Activated CD4-positive, CD25-positive, alpha-beta regulatory T cell treated with anti-CD3 and anti-CD28 coated beads, Interleukin-2, amount 50 U/mL, for 16 hours (primary cell): ENCODE measurements at places on chromosomes 1 and 21.

GRCh38 chr1:247561711-247562110 is 12.8 kb downstream of the GCSAML start:
- DNase-seq, result no peak

DNA sequence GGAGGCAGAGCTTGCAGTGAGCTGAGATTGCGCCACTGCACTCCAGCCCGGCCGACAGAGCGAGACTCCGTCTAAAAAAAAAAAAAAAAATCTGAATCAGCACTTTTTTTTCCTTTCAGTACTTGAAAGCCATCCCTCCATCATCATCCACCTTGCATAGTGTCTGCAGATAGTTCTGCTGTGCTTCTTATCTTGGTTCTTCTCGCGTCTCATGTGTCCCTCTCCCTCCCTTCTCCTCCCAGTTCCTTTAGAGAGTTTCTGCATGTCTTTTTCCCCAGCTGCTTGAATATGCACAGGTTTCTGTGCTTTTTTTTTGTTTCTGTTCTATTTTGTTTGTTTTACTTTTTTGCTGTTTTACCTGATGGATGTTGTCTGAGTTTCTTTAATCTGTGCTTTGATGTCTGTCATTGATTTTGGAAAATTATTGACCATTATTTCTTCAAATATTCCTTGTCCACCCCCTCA is 3.9 kb upstream of the COL18A1 start:
- no peak for DNase-seq

GRCh38 chr1:198287916-198288315 is 131.1 kb downstream of the NEK7 start:
- DNase-seq, result no peak

DNA sequence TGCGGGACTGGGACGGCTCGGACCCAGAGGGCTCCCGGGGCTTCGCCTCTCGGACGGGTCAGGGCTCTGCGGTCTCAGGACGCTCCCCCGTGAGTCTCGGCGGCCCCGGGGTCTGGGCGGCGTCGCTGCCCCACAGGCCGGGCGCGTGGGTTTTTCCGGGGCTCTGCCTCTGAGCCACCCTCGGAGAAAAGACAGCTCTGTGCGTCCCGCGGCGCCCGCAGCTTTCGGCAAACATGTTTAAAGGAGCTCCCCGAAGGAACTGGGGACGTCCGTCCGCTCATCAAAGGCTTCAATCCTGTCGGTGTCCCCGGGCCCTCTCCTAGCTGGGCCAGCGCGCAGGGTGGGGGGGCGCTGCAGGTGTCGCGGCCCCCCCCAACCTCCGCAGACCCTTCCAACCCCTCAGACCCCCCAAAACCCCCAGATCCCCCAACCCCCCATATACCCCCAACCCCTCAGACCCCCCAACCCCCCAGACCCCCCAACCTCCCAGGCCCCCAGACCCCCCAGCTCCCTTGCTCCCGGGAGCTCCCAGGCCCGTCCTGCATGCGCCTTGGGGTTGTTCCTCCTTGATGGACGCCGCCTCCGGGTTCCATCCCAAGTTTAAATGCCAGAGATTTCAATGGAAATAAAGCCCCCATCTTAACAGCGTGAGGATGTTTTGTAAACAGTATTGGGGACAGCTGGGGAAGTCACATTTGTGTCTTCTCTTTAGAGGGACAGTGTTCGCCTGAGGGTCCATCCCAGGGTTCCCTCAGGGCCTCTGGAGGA is 996 bp upstream of the C1orf159 start:
- DNase-seq, result no peak

DNA sequence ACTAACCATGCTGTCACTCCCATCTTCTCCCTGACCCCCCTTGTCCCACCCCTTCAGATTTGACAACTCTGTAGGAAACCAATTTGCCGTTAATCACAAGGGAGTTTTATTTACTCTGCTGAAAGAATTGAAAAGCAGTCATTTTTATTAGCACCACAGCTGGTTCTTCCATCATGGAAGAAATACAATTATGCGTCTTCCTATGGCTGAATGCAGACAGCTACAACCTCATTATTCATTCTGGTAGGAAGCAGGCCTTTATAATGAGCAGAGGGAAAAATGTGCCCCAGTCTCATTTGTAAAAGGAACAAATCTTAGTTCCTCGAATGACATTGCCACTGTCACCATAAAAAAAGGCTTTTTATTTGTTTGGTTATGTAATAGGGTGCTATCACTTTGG is 35.2 kb downstream of the JUN start:
- DNase-seq, result no peak

- no peak for DNase-seq
These were observed 34.5 kb downstream of the TYW3 start for GRCh38 chr1:74767490-74767889.

GRCh38 chr1:162281426-162281825 is 95.2 kb downstream of the SPATA46 start:
- DNase-seq, result no peak

DNA sequence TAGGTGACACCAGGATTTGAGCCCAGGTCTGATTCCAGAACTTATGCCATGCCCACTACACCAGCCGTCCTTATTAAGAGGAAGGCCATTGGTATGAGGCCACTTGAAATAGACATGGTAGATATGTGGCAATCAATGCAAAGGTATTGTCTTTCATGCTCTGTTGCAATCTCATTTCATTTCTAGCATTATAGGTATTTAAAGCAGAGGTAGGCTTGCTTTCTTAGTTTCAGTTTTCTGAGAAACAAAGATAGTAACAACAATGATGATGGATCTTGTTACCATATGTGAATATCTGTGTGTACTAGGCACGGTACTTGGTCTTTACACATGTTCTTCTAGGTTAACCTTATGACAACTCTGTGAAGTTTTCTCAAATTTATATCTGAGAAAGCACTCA is 113.1 kb downstream of the FGGY start:
- no peak for DNase-seq

GRCh38 chr1:85259118-85259911 is at the start of gene C1orf52:
Gene C1orf52 (minus strand): TSS chr1:85259662. CDS start chr1:85259633, 29 bp downstream.
- DNase-seq, result peak; percentile 96

DNA sequence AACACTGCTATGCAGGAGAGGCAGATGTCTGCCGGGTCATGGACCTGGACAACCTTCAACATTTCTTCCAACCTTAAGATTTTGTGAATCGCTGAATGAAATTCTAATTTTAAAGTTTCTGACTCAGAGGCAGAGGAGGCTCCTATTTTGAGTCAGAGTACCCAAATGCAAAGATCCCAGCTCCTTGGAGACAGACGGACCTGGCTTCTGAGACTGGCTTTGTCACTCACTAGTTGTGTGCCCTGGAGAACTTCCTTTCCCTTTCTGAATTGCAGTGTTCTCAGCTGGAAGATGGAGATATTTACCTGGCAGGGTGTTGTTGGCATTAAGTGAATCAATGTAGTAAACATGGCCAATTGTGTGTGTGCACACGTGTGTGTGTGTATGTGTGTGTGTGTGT is 51.9 kb downstream of the IER5 start:
- no peak for DNase-seq

DNA sequence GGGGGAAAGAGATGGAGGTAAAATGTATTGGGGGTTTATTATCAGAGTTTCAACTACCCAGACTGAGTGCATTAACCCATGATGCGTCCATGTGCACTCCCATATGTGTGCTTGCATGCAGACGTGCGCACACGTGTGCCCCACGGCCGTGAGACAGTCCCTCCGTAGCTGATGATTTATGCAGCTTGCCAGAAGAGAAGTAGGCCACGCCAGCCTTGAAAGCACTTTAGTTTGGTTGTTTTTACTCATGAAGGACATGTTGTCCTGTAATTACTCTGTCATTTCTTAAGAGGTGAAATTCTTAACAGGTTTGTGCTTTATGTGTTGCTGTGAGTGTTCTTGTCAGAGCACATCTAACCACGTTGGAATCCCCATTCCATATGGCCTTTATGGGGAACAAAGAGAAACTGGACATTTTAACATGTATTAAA is 467.8 kb downstream of the LMO4 start:
- no peak for DNase-seq

DNA sequence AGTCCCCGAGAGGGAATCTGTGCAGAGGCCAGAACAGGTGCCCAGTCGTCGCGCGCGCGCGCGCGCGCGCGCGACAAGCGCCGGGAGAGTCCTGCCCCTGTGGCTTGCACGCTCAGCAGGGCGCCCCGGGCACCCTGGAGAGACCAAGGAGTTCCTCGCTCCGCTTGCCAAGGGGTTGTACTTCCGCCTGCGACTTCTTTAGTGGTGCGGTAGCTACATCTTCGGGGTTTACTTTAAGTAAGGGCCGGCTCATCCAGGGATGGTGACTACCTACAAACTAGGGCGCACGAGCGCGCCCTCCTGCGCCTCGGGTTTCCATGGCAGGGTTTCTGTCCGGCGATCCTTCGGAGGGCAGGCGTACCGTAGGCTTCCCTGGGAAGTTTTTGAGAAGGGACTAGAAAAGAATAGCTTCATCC is 1.4 kb downstream of the LHX4 start:
- DNase-seq, result no peak

DNA sequence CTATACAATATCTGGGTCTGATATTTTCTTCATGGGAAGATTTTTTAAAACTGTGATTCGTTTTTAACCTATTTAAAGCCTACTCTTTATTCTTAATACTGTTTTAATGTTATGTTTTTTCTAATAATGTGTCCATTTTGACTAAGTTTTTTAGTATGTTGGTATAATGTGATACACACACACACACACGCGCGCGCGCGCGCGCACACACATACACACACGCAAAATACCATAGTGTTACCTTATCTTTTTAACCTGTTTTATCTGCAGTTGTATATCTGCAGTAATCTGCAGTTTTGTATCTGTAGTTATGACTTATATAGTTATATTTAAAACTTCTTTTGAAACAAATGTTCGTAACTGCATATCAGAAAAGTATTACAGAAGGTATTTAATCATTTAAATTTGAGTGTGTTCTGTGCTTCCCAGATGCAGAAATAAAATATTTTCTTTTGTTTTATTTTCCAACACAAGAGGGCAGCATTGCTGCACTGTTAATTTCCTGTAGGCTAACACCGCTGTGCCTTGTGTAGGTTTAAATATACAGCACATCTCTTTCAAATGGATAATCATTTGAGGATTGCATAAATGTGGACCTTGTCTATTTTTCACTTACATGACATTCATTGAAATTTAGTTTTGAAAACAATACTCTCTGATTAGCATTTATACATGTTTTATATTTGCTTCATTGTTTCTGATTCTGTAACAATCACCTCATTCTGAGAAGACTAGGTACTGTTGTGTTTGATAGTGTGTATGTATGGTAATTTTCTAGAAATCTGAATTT is 166.1 kb downstream of the PDE4B start:
- no peak for DNase-seq

GRCh38 chr1:200890818-200891773 is 3.6 kb upstream of the INAVA start:
- no peak for DNase-seq

- DNase-seq, result no peak
These were observed 3.1 kb downstream of the RNF207 start for GRCh38 chr1:6208723-6209660.

DNA sequence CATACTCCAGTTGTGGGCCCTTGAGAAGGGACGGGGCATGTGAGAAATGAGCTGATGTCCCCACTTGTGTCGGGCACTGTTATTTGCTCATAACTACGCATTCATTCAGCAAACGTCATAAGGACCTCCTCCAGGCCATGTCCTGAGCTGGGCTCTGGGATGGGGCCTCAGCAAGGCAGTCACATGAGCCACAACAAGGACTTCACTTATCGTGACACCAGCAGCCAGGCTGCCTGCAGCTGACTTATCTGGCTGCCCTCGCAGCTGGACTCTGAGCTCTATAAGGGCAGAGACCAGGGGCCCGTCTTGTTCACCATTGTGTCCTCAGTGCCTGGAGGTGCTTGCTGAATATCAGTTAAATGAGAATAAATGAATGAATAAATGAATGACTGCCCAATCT is 37.5 kb upstream of the GRIK3 start:
- no peak for DNase-seq

GRCh38 chr1:18110968-18111367 is 3.4 kb downstream of the IGSF21 start:
- DNase-seq, result no peak

DNA sequence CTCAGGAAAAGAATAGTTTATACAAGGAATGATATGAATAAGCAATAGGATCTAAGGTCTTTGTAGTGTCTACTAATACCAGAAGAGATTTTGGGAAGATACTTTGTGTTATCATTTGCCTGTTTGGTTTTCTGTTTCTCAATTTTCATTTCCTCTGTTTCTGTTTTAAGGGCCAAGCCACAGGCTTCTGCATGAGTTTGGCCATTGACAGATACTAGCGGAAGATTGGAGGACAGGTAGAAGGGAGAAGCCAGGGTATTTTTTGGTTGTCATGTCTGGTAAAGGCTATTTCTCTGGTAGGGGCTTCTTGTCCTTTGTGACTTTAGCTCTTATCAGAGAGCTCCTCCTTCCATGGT is 51.4 kb downstream of the HS2ST1 start:
- no peak for DNase-seq

DNA sequence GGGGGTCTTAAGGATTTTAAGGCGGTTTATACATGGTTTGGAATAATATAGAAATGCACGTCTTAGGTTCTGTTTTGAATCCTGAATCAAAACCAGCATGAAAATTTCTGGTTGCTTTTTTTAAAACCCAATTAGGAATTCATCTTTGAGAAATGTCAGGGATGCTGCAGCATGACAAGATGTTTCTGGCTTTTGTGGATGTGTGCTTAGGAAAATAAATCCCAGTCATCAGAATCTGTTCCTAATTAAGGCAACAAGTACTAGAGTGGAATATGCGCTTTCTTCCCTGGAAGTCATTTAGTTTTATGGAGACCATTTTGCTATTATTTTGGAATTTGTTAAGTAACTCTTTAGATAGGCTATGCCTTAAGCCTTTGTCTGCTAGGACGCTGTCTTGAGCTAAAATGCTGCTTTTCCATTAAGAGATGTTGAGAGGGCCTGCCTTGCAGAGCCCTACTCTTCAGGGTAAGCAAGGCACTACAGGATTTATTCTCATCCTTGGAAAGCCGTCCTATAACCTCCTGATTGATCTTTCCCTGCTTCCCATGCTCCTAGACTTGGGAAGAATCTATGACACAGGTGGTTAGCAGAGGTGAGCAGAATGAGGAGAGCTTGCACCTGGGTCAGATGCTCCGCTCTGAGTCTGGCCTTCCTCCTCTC is 332.8 kb downstream of the DISC1 start:
- no peak for DNase-seq

GRCh38 chr1:160489513-160490261 is 33.4 kb downstream of the SLAMF6 start:
- no peak for DNase-seq

GRCh38 chr1:182122256-182122912 is 60.9 kb upstream of the ZNF648 start:
- DNase-seq, result no peak

GRCh38 chr21:26425576-26425975 is 147.5 kb downstream of the CYYR1 start:
- no peak for DNase-seq

GRCh38 chr1:6300342-6301048 is 39.6 kb upstream of the GPR153 start:
- DNase-seq, result no peak

DNA sequence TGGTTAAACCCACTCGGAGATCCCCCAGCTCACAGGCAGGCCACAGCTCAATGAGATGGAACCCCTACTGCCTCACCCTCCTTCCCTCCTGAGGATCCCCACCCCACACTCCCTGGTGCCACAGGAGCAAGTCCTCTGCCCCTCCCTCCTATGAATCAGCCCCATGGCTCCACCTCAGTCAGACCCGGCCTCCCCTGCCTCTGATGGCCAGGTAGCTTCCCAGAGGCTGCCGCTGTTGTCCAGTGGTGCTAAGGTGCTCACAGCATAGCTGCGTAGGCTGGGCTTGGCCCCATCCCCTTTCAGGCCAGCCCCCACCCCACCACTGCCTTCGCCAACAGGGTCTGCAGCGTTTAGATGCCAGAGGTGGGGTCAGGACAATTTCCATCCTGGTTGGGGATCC is 98.5 kb upstream of the IGSF21 start:
- DNase-seq, result no peak
